ENCODE measurements at places on chromosomes 16 and 17.

- DNase-seq = no peak
These were observed 12.9 kb downstream of the DRC3 start for GRCh38 chr17:17985555-17985954.

- DNase-seq = no peak
These were observed 269.3 kb upstream of the TBX2 start for GRCh38 chr17:61130330-61130729.

GRCh38 chr17:12301551-12301950 is 280.9 kb downstream of the MAP2K4 start:
- no peak for DNase-seq

DNA sequence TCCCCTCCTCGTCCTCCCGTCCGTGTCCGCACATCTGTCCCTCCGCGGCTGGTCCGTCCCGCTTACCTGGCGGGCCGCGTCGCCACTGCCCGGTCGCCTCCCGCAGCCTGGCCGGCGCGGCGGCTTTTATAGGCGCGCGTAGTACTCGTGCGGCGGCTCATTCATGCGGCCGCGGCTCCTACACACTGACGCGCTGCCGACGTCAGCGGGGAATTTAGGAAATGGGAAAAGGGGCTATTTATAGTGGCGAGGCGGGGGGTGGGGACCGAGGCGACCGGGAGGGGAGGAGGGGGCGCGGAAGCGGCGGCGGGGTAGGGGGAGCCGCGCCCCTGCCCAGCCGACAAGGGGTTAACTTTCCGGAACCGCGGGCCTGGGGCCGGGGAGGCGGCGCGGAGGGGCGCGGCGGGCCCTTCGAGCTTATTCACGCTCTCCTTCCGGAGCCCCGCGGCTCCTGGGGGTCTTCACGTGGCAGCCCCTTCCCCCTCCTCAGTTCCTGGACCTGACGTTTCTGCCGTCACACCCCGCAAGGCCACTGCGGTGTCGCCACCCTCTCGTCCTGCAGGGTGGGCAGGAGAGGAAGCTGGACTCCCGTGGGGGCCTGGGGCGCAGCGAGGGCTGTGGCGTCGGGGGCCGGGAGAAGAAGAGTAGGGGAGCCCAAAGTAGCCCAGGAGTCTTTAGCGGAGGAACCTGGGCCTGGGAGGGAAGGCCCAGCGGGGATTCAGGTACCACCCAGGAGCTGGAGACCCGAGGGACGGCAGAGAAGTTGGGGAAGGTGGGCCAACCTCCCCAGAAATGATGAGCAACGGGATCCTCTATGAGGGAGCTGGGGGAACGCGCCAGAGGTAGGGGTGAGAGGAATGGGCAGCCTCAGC is 3.6 kb upstream of the HIC1 start:
- no peak for DNase-seq

DNA sequence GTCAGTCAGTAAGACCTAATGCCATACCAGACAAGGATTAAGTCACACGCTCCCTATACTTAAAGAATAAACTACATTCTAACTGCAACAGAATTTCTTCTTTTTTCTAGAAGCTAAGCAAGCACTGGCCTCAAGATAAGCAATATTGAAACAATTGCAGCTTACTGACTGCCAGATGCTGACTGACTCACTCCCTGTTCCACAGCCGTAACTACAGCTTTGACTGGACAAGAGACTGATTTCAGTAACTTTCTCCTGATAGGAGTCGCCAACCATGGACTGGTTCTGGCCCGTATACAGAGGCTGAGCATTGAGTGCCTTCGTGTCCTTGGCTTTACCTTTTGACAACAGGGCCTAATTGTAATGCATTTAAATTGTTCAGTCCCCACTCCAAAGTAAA is 67.9 kb downstream of the TRIM37 start:
- DNase-seq = no peak

DNA sequence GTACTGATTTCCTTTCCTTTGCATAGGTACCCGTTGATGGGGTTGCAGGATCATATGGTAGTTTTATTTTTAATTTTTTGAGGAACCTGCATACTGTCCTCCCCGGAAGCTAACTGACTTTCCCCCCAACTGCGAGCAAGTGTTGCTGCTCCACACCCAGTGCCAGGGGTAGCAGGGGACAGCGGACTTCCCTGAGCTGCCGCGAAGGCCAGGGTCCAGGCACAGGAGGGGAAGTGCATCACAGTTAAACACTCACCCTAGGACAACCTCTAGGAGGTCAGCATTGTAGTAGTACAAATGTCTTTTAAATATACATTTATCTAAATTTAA is 201.7 kb downstream of the NPIPB11 start:
- no peak for DNase-seq

DNA sequence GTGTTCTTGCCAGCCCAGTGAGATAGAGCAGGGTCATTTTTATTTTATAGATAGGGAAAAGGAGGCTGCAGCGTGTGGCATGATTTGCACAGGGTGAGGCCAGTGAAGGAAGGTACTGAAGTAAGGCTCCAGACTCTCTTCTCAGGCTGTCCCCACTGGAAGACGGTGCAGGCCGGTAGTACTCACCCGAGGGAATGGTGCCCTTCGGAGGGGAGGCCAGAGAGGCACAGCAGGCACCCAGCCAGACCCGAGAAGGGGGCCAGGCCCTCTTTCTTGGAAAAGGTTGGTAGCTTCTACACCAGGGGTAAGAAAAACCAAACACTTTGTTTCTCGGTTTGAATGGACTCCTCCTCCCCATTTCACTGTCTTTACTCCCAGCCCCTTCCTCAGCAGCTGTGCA is 288 bp downstream of the ANKRD40CL start:
- DNase-seq = no peak

GRCh38 chr17:68399638-68400403 is 57.5 kb downstream of the WIPI1 start:
- no peak for DNase-seq

GRCh38 chr17:30379903-30380381 is 1.2 kb downstream of the CPD start:
- no peak for DNase-seq

GRCh38 chr16:10541366-10541765 is 39.0 kb downstream of the EMP2 start:
- DNase-seq = no peak

- DNase-seq = no peak
These were observed 17.3 kb downstream of the BAHCC1 start for GRCh38 chr17:81412490-81413093.

DNA sequence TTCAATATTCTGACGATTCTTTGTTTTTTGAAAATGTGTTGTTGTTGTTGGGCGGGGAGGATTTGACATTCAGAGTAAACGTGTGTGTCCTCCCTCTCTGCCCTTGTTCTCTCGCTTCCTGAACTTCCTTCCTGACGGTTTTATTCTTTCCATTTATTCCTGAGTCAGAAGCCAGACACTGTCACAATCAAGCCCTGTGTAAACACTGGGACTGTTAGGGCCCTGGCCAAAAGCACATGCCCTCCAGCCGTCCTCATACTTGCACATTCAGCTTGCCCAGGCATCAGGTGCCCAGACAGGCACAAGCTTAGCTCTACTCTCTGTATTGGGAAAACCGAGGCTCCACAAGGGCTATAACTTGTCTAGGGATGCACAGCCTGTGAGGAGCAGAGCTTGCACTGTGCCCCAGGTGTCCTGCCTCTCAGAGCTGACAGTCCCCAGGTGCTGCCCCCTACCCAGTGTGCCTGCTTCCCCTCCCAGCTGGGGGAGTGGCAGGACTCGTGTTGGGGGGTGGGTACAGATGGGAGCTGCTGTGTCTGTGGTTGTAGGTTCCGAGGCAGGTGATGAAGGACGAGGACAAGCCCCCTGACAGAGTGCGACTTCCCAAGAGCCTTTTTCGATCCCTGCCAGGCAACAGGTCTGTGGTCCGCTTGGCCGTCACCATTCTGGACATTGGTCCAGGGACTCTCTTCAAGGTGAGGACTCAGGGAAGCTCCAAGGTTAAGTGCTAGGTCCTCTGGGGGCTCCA is 9.7 kb downstream of the ADGRG3 start:
- DNase-seq = no peak

GRCh38 chr17:69961501-69962145 is 113.4 kb upstream of the KCNJ16 start:
- no peak for DNase-seq

GRCh38 chr17:72117535-72118334 is 3.1 kb upstream of the SOX9 start:
- DNase-seq = no peak

DNA sequence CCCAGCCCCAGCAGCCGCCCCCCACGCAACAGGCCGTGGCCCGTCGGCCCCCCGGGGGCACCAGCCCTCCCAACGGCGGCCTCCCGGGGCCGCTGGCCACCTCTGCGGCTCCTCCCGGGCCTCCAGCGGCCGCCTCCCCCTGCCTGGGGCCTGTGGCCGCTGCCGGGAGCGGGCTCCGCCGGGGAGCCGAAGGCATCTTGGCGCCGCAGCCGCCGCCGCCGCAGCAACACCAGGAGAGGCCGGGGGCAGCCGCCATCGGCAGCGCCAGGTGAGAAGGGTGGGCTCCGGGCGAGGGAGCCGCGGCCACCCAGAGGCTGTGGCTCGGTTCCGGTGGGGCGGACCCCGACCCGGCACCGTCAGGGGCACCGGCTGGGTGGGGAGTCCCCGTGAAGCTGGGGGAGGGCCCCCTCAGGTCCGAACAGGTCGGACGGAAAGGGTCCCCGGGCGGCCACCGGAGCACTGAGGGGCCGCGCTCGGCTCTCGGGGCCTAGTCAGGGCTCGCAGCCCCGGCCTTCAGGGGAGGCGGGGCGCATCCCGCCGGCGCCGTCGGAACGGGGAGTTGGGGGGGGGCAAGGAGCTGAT is 583 bp downstream of the ATXN2L start:
- DNase-seq = no peak

- no peak for DNase-seq
These were observed 641 bp downstream of the COG8 start for GRCh38 chr16:69338557-69339288.

- DNase-seq = no peak
These were observed 20.4 kb downstream of the MIEF2 start for GRCh38 chr17:18280766-18281371.

DNA sequence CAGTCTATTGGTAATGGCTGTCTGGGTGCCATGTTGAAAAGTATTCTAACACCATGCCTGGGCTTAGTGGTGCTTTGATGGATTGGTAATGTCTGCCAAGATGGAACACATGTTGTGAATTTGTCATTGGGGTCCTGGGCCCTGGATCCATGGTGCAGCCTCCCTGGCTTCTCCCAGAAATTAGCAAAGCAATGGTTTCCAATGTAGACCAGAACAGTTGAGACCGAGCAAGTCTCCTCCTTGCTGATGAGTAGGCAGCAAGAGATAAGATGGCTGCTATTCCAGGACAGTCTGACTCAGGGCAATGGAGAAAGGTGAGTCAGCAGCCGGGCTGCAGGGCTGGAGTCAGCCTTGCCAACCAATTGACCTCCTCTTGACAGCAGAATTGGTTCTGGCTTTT is 30.8 kb downstream of the GPR139 start:
- no peak for DNase-seq

GRCh38 chr17:37103231-37103630 is 154.5 kb downstream of the AATF start:
- no peak for DNase-seq

- no peak for DNase-seq
These were observed 31.5 kb downstream of the NEUROD2 start for GRCh38 chr17:39576187-39576586.

DNA sequence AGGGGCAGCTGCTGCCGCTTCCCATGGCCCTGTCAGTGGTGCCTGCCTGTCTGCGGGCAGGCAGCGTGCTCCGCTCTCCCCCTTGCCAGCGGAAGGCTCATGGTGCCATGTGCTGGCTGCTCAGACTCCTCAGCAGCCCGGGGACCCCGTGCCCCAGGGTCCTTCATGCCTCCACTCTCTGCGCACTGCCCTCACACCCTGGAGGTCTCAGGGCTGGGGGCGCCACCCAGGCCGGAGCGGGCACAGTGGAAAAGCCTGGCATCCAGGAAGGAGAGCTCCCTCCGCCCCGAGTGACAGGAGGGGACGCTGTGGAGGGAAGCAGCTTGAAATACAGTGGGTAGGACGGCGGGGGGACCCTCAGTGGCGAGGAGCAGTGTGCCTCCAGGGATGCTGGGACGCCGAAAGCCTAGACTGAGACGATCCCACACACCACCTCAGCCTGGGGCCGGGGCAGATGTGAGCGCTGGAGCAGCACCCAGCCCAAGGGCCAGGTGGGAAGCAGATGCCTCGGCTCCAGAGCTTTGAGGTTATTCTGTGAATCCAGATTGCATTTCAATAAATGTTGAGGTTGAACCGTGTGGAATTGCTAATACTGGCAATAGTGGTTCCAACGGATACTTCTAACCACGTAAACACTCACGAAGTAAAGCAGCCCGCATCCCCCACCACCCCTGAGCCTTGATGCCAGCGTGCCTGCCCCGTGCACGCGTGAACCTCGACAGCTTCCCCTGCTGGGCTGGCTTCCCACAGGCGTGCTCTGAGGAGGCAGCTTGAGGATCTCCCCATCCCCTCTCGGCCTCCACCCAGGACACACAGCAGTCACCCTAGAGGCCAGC is 6.5 kb downstream of the TMEM204 start:
- no peak for DNase-seq

DNA sequence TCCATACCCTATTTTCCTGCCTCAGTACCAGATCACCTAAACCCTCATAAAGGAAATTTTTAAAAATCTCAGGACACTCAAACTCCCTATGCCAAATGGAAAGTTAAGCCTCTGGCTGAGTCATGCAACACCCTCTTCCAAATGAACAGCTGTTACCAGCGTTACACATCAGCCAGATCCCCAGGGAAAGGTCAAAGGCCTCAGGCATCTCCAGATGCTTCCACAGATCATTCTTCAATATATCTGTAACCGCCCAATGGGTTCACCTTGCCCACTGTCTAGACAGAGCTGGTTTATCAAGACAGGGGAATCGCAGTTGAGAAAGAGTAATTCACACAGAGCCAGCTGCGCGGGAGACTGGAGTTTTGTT is 29.1 kb upstream of the SHCBP1 start:
- DNase-seq = no peak

GRCh38 chr17:74779501-74779900 is 3.4 kb upstream of the NAT9 start:
- DNase-seq = no peak

DNA sequence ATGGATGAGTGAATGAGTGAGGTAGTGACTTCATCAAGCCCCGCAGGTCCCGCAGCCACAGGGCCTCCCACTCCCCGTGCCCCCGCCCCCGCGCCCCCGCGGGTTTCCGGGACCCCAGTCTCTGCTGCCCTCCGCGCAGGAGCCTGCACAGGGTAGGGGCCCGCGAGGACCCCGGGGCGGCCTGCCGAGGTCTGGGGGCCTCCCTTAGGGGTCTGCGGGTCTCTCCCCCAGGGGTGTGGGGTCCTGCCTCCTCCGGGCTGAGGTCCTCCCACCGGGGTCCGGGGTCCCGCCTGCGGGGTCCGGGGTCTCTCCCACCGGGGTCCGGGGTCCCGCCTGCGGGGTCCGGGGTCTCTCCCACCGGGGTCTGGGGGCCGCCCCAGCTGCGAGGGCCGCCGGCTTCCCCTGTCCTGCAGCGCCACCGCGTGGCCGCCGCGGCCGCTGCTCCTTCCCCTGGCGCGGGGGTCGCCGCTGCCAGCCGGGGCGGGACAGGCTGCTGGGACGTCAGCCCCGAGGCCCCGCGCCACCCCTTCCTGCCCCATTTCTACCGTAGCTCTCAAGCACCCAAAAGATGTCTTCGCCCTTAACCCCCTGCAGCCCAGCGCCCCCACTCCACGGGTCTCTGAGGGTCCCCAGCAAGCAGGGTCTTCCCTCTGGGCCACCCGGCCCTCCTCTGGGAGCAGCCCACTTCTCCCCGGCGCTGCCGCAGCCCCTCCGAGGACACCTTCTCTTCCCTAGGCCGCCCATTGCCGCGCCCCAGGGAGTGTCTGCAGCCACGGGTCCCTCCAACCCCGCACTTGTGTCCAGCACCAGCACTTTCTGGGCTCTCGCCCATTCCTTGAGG is 10.4 kb upstream of the CHMP6 start:
- peak; percentile 72 for DNase-seq

- no peak for DNase-seq
These were observed 43.0 kb downstream of the BEAN1 start for GRCh38 chr16:66469947-66470546.

All from memory B cell (primary cell).